ENCODE measurements at places on chromosomes 1 and 21.

DNA sequence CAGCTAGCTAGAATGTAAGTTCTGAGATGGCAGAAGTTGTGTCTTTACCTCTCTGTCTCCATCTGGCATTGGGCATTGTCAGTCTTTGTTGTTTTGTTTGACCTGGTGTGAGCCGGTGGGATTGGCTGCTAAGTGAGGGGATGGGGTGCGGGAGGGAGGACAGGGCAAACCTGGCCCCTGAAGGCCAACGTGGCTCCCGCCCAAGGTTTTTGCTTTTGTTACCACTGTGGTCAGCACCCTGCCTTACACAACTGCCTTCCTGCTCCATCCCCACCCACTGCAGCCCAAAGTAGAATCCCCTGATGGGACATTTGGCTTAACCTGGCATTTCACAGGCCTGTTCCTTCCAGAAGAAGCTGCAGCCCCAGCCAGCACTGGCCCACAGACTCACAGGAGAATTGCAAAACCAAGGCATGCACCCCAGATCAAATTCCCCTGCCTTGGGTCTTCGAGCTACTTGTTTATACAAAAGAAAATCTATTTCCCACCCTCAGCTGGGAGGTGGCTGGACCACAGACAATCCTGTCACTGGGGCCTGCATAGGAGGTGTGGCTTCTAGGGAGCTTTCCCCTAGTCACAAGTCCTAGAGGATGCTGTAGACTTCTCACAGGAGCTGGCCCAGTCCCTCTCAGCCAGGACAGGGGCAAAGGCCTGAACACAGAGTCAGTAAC, 147.5 kb downstream of the TRABD2B start:
- DNase-seq = no peak

DNA sequence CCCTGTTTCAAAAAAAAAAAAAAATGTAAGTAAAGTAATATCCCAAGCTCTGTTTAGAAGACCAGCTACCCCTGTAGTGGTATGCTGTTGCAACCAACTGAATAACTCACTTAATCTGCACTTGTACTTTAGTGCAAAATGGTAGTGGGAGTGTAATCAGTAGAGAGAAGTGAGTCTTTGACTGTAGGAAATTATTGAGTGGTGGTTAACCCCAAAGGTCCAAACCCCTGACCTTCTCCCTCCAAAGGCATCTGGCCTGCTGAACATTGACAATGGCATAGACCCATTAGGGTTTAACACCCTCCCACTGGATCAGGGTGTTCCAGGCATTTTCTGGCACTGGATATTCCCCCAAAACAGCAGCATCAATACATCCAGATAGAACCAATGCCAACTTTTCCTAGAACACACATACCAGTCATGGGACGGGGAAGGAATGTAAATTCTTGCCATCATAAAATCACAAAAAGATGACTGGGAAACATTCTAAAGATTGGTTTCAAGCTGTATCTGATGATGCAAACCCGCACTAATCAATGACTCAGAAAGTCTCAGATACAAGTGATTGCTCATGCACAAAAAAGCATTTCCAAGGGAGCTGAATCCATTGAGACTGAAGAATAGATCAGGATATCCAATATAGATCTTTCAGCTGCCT, 110.3 kb downstream of the MRPL39 start:
- no peak for DNase-seq

DNA sequence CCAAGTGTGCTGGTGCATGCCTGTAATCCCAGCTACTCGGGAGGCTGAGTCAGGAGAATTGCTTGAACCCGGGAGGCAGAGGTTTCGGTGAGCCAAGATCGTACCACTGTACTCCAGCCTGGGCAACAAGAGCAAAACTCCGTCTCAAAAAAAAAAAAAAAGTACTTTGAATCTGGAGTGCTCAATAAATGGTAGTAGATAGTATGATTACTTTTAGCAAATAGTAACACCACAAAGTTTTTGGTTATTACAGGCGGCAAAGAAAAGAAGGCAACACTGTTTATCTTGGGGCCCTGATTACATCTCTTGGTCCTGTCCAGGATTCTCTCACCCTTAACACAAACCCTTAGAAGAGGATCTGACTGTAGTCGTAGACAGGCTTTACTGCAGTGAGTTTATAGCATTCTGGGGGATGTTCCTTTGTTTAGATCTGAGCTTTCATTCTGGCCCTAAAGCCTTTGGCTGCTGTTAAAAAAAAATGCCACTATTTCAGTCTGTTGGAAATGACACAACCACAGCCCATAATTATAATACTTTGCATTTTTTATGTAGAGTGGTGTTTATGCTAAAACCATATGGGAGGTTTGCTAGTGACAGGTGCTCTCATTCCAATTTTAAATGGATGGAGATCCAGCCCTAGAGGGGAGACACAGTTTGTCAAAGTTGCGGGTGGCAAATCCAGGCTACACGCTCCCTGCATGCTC, 79.7 kb upstream of the SLC2A1 start:
- DNase-seq = no peak

DNA sequence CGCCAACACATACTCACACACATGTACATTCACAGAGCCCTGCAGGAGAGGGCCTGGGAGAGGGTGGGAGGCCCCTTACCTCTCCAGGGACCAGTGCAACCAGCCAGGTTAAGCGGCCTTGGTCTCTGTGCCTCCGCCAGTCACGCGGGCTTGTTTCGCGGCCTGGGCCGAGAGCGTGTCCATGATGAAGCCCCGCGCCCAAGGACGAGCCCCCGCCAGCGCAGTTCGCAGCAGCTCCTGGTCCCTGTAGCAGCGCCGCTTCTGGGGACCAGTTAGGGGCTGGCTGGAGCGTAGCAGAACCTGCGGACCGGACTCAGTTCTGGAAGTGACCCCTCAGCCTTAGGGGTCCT, 7.3 kb upstream of the FAM167B start:
- no peak for DNase-seq

- no peak for DNase-seq
Observed at GRCh38 chr1:7558041-7558461, 213.0 kb upstream of the VAMP3 start.

DNA sequence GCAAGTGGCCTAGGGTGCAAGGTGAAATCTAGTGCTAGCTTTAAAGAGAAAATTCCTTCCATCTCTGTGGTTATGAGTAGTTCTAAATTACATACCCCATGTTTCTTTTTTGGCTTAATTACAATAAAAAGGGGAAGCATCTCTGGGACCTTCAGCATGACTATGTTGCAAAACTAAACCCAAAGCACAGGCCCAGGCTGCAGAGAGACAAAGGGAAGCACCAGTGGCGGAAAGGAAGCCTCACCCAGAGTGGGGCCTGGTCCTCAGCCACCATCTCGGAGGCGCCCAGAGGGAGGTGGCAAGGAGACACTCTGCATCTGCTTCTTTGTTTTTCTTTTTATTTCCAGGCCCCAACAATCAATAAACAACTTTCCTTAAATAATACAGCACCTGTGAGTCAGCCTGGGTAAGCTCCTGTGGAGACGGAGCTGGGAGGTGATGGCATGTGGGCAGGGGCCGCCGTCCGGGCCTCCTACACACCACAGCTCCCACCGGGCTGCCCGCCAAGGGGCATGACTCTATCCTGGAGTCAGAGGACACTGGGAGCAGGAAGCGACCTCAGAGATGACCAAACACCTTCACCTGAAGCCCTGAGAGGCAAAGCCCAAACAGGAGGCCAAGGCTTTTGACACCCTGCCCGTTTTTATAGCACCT, 21.7 kb downstream of the ITPKB start:
- DNase-seq = no peak

- DNase-seq = no peak
Observed at GRCh38 chr1:62841587-62842169, 57.7 kb downstream of the ATG4C start.
